Fibroblast of lung (primary cell): ENCODE measurements at places on chromosomes 16 and 17. TPM values are rescaled to one million over a fixed set of nuclear protein-coding genes. Genes with fewer than 3 reads are reported as not detected.

Gene WNT9B
- polyA plus RNA-seq = not detected in 2 replicates

Gene ALDH3A1
- polyA plus RNA-seq = 0.12 and 1.0 TPM in 2 replicates

Gene SNRNP25
- polyA plus RNA-seq = 25.9 and 49.4 TPM in 2 replicates

Gene SSTR5
- not detected in 2 replicates for polyA plus RNA-seq

Gene MYH3
- 0.25 and 1.0 TPM in 2 replicates for polyA plus RNA-seq

GRCh38 chr17:32854207-32854606 is 22.7 kb downstream of the MYO1D start:
- peak; percentile 11 for DNase-seq

- no peak for DNase-seq
These were observed 196.7 kb downstream of the FTO start for GRCh38 chr16:53900667-53901066.

GRCh38 chr17:36063786-36064541 is at the start of gene CCL18:
TSS of gene CCL18 (plus strand) at chr17:36064272. CDS start at chr17:36064343, 71 bp downstream.
- DNase-seq = no peak

DNA sequence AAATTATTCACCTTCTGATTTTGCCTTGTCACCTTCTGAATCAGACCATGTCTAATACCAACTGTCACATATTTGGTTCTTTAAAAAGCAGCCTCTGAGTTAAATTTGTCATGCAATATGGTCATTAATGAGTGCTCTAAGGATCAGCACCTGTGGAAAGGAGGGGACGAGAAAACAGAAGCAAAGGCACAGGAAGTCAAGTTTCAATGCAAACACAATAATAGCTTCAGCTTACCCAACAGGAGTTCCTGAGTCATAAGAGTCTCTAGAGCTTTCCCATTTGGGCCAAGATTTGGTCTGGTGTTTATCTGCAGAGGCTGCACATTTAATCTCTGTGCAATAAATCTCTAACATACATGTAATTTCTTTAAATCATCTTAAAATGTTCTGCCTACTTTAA is 889.8 kb downstream of the CDH8 start:
- no peak for DNase-seq

DNA sequence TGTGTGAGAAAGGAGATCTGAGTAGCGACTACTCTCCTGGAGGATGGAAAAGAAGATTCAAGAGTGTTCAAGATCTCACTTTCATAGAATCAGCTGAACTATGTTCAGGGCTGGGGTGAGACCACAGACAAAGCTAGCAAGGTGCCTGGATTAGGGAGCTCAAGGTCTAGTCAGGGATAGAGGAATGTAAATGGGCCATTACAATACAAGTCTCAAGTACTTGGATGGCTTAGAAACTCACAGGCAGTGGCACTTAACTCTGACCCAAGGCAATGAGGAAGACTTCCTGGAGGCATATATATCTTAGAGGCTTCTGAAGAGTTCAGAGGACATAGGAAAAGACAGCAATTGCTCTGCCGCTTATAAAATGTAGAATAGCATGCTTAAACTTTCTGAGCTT is 184.9 kb upstream of the CDH11 start:
- DNase-seq = no peak

GRCh38 chr17:80937462-80938381 is 53.9 kb upstream of the CHMP6 start:
- DNase-seq = peak; percentile 13

DNA sequence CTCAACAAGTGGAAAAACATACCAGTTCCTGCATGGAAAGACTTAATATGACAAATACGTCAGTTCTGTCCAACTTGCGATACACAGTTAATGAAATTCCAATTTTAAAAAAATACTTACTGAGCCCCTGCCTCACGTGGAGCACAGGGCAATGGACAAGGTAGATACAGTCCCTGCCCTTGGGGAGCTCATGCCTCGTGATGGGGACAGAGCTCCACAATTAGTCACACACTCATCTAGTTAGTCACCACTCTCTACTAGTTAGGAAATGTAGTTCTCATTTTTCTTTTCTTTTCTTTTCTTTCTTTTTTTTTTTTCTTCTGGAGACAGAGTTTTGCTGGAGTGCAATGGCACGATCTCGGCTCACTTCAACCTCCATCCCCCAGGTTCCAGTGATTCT is 74.7 kb upstream of the CDH5 start:
- DNase-seq = no peak

DNA sequence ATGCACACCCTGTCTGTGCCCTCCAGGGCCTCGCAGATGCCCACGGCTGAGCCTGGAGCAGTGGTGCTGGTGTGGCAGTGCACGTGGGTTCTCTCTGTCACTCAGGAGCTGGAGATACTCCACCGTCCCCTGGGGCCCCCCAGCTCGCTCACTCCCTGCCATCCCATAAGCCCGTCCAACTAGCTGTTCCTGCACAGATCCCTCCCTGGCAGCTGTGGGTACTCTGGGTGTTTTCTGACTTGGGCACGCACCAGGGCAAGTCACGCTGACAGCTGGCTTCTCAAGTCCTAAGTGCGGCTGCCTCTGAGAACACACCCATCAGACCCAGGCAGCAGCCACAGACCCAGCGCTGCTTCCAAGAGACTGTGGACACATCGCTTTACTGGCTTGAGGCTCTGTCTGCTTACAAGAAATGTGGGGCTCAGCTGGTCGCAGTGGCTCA is 25.4 kb upstream of the ITGB4 start:
- DNase-seq = no peak

DNA sequence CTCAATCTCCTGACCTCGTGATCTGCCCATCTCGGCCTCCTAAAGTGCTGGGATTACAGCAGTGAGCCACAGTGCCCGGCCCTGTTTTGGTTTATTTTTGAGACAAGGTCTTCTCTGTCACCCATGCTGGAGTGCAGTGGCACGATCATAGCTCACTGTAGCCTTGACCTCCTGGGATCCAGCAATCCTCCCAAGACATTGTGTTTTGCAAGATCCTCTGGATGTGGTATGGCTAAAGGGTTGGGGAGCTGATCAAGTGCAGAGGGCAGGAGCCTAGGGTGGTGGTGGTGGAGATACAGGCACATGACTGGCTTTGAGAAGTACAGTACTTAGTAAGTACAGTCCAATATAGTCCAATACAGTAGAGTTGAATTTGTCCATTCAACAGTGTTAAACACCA is 16.6 kb upstream of the TNS4 start:
- no peak for DNase-seq
